Natural killer cell (primary cell): ENCODE measurements at places on chromosomes 2 and 18.

DNA sequence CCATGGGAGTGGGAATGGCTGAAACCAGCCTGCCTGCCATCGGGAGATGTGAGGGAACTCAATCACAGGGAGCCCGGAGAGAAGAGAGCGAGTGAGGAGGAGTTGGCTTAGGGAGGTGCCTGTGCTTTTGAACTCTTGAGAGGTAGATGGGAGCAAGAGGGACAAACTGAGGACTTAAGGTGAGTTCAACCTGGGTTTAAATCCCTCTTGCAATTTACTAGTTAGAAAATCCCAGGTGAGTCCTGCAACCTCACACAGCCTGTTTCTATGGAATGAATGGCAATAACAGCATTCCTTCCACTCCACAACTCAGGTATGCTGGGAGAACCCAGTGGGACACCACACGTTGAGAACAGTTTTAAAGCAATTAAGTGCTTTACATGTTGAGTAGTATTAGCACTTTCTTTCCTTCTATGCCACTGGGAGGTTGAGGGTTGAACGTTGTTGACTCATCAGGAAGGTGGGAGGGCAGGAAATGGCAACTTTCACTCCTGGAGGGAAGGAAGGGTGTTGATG is 57.3 kb downstream of the VIT start:
- no peak for DNase-seq

GRCh38 chr2:238505892-238506280 is 79.2 kb downstream of the ASB1 start:
- no peak for DNase-seq

DNA sequence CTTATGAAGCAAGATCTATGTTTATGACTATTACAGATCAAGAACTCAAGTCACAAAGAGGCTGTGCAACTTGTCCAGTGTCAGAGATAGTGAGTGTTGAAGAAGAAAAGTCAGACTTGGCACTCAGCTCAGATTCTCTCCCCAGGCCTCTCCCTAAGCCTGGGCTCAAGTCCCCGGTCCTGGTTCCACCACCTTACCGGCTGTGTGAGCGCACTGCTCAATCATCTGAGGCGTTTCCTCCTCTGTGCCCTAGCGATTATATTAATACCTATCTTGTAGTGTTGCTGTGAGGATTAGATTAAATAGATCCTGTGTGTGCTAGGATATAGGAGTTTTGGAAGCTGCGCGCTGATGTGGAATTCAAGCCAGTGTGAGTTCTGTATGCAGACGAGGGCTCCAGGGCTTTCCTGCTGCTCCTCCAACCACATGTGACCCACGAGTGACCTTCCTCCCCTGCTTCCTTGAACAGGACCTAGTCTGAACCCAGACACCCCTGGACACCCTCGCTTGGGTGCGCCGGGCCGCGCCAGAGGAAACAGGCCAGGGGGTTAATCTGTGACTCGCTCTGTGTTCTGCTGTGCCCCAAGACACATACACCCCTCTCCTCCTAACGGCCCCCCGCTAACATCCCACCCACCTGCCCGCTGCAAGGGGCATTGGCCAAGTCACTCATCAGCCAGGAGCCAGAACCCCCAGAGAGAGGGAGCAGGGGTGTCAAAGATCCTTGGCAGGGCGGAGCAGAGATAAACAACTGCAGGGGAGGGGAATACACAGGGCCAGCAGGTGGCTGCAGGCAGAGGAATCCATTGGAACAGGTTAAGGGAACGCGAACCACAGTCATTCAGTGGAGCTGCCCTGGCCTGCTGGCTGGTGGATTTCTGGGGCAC is 38.3 kb downstream of the TNS1 start:
- DNase-seq: no peak

DNA sequence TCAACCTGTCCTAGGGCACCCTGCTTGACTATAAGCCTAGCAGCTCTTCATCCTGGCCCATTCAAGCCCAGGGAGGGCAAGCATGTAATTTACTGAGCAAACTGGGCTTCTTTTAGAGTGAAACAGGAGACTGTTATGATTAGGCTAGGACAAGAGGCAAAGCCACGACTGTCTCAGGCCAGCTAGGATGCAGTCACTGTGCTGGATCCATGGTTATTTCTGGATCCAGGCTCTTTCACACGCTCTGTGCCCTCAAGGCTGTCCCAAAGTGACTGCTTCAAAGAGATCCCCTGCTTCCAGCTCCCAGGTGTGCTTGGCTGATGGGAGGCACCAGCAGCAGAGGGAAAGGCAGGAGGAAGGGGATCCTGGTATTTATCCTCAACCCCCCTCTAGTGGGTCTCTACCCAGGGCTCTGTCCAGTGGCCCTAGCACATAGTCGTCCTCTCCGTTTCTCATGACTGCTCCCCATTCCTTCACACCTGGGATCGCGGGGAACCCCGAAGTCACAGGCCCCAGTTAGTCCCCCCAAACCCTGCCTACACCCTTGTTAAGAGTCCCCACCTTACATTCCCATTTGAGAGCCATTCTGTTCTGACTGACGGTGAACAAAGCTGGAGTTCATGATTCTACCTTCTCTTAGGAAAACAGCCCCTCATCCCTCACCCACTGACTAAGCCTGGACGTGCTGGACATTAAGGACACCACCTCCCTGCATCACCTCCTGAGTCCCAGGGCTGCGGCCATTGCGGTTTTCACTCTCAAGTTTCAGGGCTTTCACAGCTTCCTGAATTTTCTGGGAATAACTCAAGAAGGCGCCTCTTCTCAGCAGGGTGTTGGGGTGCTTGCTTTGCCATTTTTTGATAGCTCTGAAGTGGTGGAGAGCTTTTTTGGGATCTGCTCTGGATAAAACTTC is 63.2 kb downstream of the POLR1A start:
- DNase-seq: no peak

GRCh38 chr2:108423502-108424251 is 25.3 kb upstream of the GCC2 start:
- no peak for DNase-seq

- DNase-seq: no peak
Measured at GRCh38 chr2:69123182-69123581, 110.2 kb downstream of the ANTXR1 start.
